Memory B cell (primary cell): ENCODE measurements at places on chromosomes 6 and 20.

DNA sequence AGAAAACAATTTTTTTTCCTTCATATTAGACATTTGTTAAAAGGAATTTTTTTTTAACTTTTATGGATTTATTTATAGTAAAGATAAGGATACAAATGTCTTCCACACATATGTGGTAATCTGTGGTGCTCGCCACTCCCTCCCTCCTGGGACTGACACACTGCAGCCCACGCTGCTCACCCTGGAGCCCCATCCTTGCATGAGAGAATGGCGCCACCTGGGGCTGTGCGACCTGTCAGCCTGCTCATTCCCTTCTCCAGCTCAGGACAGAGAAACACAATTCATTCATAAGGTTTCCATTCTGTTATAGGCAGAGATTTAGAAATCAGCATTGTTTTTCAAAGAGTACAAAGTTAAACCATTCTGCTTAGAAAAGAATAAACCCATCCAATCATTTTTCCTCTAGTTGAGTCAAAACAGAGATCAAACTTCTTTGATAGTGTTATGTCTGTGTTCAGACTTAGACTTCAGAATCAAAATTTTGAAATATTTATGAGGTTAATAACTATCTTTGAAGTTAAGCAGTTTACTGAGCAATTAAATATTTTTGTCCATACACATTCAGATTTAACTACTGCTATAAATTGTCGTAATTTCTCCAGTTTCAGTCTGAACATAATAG is 42.8 kb upstream of the DYNLRB1 start:
- H3K27ac ChIP-seq, result no peak overlapping the region
- H3K36me3 ChIP-seq, result peaks cover 20% of the 10 kb centered on the region

GRCh38 chr20:10848810-10849370 is 175.1 kb upstream of the JAG1 start:
- no peaks in the 10 kb centered on the region for H3K27me3 ChIP-seq
- H3K4me3 ChIP-seq, result no peak overlapping the region
- no peak for DNase-seq
- H3K36me3 ChIP-seq, result no peaks in the 10 kb centered on the region
- H3K4me1 ChIP-seq, result no peaks in the 10 kb centered on the region

DNA sequence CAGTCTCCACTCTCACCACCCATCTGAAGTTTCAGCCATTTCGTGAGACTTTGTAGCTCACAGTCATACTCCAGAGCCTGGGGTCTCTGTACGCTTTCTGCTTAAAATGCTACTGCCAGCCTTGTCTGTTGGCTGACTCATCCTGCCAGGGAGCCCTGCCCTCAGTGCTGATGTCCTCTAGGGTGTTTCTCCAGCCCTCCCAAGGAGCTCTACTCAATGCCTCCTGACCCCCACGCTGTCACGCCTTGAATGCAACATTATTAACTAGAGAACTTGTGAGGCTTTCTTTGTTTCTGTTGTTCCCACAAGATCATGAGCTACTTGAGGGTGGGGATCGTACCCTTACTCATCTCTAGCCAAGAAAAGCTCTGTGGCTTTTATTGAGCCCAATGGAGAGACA is 20.1 kb downstream of the KIF16B start:
- no peaks in the 10 kb centered on the region for H3K27me3 ChIP-seq
- peaks cover 18% of the 10 kb centered on the region for H3K36me3 ChIP-seq
- H3K27ac ChIP-seq, result no peak overlapping the region

DNA sequence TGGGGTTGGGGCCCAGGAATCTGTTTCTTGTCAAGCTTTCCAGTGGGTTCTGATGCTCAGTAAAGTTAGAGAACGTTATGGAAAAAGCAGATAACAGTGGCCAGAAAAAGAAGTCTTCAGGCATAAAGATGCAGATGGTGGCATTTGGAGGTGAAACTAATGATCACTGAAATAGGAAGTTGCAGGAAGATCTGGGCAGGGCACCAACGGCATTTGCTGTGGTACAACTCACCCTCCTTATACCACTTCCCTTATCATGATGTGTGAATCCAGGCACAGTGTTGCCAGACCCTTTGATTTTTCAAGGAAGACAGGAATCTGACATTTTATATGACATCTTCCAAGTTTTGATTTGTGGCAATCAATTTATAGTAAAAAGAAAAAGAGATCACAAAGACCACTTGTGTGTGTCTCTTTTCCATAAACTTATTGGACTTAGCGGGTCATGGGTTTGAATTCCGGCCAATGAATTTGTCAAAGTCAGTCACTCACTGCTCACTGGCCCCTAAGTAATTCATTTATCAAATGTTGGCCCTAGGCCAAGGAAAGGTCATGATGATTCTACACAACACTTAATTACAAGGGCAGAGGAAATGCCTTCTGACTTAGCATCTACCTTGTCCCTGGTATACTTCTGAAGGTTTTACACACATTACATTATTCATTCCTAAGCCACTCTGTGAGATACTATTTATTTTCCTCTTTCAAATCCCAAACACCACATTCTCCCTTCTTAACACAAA is 37.6 kb downstream of the LAMP5 start:
- H3K4me3 ChIP-seq, result no peak overlapping the region
- no peaks in the 10 kb centered on the region for H3K27me3 ChIP-seq
- DNase-seq, result no peak
- no peaks in the 10 kb centered on the region for H3K36me3 ChIP-seq
- no peak overlapping the region for H3K27ac ChIP-seq
- no peaks in the 10 kb centered on the region for H3K4me1 ChIP-seq

GRCh38 chr6:128889870-128890269 is 6.9 kb downstream of the LAMA2 start:
- H3K4me3 ChIP-seq, result no peak overlapping the region
- H3K27ac ChIP-seq, result no peak overlapping the region
- no peaks in the 10 kb centered on the region for H3K36me3 ChIP-seq
- no peaks in the 10 kb centered on the region for H3K27me3 ChIP-seq

- peaks cover 2% of the 10 kb centered on the region for H3K4me1 ChIP-seq
- no peak overlapping the region for H3K27ac ChIP-seq
- H3K36me3 ChIP-seq, result peaks cover 2% of the 10 kb centered on the region
- peak; percentile 51 for DNase-seq
- H3K27me3 ChIP-seq, result peaks cover 5% of the 10 kb centered on the region
- H3K4me3 ChIP-seq, result no peak overlapping the region
These were observed 131.6 kb upstream of the ESR1 start for GRCh38 chr6:151675746-151676459.
